ENCODE measurements at places on chromosomes 2 and 18. TPM values are rescaled to one million over a fixed set of nuclear protein-coding genes. Genes with fewer than 3 reads are reported as not detected.

Gene UGT1A10
- total RNA-seq = not detected

Gene ALPP
- 9.5 TPM for total RNA-seq

Gene NCK2
- 49.7 TPM for total RNA-seq

Gene AFF3
- 44.6 TPM for total RNA-seq

Gene NMS
- not detected for total RNA-seq

Gene TSHZ1
- total RNA-seq = 17.3 TPM

Gene ANKRD30BL
- not detected for total RNA-seq

Gene ECEL1
- total RNA-seq = not detected

Gene DNER
- 0.14 TPM for total RNA-seq

Gene VPS54
- 27.0 TPM for total RNA-seq

Gene LBH
- 272 TPM for total RNA-seq

Gene FBXO48
- 1.8 TPM for total RNA-seq

Gene B4GALT6
- total RNA-seq = 3.5 TPM

Gene IL36A
- total RNA-seq = not detected

Gene VSNL1
- total RNA-seq = 1.2 TPM

Gene DSG2
- 34.2 TPM for total RNA-seq

Gene IRS1
- 10.6 TPM for total RNA-seq

Gene HOXD12
- total RNA-seq = not detected

Gene CCDC74A
- 1.2 TPM for total RNA-seq

Gene SCN1A
- 26.9 TPM for total RNA-seq
